ENCODE measurements at places on chromosomes 3 and 15.

- no peak for DNase-seq
Measured at GRCh38 chr15:74397239-74398068, 30.0 kb upstream of the CYP11A1 start.

- no peak for DNase-seq
Measured at GRCh38 chr3:113825090-113825489, 13.5 kb upstream of the GRAMD1C start.

DNA sequence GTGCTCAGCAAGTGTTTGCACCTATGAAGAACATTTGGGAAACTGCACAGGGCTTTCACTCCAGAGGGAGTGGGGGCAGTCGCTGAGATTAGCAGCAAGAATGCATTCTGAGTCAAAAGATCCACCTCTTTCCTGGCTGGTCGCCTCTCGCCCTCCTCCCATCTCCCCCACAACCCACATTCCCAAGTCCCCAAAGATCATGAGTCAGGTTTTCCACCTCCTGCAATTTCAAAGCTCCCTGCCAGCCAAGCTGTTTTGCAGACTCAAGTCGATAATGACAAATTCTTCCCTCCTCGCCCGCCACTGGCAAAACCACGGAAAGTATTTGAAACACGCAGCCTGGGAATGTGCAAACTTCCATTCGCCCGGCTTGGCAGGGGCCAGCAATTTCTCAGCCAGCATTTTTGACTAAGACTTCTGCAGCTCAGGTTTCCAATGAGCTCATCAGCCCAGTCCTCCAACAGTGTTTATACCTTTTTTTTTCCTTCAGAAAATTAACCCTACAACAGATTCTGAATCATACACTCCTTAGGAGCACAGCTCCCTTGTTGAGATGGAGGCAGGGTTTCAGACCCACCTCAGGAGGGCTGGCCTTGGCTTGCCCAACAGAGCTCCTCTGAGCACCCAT, 181.4 kb downstream of the SMAD6 start:
- DNase-seq: no peak

DNA sequence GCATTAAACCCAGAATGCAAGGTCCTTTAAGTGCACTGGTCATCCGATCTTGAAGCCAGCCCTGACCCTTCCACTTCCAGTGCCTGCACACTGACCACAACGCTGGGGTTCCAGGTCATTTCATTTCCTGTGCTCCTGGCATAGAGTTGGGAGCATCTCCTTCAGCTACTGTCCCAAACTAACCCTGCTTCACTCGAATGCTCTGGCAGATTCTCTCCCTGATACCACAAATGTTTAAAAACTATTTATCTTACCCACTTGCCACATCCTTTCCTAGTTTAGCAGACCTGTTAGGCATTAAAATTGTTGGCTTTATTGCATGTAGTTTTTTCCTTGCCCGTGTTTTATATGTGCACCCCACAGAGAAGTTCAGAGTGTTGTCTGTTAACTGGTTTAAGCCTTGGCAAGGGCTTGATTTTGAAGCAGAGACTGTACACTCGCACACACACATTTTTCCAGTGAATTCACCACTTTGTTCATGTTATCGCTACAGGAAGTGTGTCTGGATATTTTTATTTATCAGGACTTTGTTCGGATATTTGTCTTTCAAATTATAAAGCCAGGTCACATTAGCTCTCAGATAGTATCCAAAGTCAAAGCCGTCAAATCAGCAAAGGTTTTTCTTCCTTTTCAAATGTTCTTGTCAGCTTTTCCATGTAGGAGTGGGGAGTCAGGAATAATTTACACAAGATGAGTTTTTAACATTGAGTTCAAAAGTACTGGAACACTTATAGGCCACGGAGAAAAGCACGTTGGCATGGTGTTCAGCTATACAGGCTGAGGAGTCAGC, 77.3 kb downstream of the ABI3BP start:
- DNase-seq: no peak

GRCh38 chr15:84976746-84977345, 4.8 kb upstream of the PDE8A start:
- no peak for DNase-seq

DNA sequence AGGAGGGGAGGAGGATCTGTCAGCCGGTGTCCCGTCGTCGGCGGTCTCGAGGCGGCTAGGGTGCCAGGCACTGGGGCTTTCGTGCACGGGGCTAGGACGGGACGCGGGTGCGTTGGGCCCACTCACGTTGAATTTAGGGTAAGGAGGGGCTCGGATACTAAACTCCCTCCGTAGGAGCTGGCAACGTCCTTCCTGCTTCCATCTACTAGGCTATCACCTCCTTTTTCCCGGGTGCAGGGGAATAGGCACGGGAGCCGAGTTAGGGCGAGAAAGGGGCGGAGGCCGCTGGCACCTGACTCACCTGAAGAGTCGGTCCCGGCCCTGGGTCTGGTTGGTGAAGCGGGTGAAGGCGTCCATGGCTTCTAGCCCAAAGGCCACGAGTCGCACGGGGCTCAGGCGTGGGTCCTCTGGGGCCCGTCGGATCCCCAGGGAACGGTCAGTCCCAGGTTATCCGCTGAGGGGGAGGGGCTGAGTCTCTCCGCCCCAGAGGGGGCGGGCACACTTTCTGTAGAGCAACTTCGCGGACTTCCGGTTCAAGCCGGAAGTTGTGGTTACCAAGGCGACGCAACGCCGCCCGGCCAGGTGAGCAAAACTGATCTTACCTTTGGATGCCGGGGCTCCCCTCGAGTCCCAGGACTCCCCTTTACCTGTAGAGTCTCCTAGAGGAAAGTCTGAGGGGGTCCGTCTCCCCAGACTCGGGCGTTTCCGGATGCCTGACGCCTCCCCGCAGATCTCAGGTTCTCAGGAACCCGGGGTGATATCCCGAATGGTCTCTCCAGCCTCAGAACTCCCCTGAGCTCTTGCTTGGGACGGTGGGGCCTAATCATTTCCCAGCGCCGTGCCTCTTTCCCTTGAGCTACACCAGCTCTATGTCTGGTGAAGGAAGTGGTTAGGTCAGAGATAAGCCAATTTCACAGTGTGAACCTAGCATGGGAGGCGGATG, at the start of the genes PEX11A and WDR93:
PEX11A (minus strand) TSS at position 479 of the 943 bp plus-strand sequence; CDS start at position 357, 122 bp downstream.
WDR93 (plus strand) TSS at position 536 of the 943 bp plus-strand sequence. CDS start 10,936 bp downstream, outside the sequence.
- peak; percentile 54 for DNase-seq

- DNase-seq: no peak
Measured at GRCh38 chr3:15283702-15284101, 48.7 kb downstream of the SH3BP5 start.

GRCh38 chr3:143302638-143303171, 183.1 kb downstream of the CHST2 start:
- DNase-seq: no peak

All from stimulated activated CD8-positive, alpha-beta memory T cell treated with anti-CD3 and anti-CD28 coated beads, Interleukin-15, amount 100 ng/mL, for 1 hour (primary cell).